ENCODE measurements at places on chromosomes 3 and 15.

DNA sequence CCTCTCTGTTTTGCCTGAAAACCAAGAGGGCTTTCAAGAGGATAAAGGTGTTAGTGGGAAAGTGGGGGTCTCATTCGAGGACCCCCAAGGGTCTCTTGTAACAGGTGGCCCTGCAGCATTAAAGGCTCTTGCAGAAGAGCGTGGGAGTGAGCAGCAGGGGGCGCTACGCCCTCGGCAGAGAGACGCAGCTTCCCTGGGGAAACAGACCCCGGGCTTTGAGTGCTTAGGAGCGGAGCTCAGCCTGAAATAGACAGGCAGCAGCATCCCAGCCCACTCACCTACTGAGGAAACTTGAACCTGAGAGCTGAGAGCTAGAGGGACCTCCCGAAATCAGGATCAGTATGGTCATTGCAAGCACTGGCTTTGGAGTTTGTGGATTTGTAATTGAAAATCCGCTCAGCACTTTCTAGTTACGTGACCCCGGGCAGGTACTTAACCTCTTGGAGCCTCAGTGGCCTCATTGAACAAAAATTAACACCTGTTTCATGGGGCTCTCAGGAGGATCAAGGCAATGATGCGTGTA is 25.7 kb downstream of the RPLP1 start:
- DNase-seq = peak; percentile 40

DNA sequence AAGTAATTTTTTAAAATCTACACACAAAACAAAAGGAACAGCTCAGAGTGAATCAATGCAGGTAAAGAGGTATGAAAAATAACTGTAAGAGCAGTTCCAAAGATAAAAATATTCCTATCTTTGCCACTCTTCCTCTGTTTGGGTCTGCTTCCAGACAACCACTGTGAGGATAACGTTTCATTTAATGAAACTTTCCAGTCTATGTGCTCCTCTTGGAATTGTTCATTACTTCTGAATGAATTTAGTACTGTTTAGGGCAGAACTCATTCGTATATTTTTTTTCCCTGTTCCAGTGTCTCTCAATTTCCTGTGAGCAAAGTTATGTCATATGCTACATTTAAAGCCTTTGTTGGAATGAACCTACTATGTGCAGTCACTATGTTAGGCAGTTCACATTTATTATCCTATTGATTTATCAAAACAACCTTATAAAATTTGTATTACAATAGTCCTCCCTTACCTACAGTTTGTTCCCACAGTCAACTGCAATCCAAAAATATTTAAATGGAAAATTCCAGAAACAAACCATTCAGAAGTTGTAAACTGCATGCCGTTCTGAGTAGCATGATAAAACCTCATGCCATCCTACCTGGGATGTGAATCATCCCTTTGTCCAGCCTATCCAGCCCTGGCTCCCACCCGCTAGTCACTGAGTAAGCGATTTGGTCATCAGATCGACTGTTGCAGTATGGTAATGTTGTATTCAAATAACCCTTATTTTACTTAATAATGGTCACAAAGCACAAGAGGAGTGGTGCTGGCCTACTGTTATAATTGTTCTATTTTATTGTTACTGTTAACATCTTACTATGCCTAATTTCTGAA is 98.1 kb downstream of the TMCC1 start:
- no peak for DNase-seq

DNA sequence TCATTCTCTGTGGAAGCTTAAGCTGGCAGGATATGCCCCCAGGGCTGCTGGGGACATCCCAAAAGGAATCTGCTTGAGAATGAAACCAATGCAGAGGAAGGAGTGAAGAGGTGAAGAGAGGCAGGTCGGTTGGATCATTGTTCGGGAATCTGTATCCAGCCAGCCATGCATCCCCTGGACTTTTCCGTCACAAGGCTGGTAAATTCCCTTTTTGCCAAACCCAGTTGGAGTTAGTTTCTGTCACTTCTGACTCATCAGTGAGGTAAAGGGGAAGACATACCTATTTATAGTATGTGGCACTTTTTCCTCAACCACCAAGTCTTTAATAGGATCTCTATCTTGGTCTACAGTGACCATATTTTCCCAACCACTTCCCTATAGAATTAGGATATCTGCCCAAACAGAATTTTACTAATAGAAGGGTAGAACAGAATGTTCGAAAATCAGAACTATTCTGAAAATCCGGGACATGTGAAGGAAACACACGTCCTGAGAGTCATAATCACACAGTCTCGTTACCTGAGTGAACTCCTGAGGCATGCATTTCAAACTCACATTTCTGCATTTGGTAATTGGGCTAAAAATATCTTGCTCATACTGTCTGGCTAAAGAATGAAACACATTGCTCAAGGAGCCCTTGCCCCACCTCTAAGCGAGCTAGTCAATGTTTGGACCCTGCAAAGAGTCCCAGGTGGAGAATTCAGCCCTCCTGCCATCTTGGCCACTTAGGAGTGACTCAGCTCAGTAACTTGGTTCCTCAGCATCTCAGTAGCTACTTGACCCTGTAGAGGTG is 289.7 kb upstream of the ADAMTS9 start:
- DNase-seq = no peak

DNA sequence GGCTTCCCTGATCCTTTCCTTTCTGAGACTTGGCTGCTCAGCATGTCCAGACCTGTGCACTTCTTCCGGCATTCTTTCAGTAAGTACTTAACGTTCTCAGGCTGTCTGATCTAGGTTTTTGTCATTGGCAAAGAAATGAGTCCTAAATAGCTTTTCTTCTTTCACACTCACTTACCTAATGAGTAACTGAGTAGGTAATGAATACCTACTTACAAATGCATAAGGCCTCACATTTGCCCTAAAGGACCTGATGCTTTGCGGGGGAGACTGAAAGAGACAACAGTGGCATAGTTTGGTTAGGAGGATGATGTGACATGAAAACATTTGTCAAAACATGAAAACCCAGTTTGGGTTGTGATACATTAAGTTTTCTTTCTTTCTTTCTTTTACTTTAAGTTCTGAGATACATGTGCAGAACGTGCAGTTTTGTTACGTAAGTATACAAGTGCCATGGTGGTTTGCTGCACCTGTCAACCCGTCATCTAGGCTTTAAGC is 516.7 kb upstream of the CFAP20DC start:
- no peak for DNase-seq

DNA sequence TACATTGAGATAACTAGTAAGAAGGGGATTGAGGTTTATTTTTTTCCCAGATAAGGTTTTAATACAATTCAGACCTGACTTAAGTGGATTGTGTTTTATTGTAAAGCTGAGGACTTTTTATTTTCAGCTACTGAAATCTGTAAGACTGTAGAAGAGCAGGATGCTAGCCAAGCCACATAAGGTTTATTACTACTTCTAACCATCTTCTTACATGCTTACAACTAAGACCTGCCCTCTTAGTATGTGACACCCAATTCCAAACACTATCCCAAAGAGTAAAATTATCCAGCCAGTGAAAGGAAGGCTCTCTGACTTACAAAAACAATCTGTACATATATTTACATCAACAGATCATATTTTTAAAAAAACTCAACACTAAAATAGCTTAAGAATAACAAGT is 564.5 kb upstream of the NAALADL2 start:
- DNase-seq = no peak

- DNase-seq = no peak
Observed at GRCh38 chr3:130823996-130824395, 69.9 kb upstream of the ATP2C1 start.

- DNase-seq = no peak
Observed at GRCh38 chr3:106401666-106402490, 533.1 kb upstream of the CBLB start.

DNA sequence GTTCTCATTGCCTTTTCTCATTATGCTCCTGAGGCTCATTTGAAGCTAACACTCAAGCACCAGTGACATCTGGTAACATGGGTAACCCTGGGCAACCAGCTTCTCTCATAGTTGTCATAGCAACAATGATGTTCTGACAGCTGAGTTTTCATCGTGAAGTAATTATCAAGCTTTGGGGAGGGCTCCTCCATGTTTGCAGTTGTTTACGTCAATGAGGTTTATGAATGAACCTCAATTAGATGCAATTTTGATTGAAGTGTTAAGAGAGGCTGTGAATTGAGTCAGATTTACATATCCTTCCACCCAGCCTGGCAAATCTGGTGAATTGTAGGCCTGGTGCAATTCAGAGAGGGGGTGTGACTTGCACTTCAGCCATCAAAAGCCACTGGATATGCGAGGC is 119.3 kb upstream of the CHD2 start:
- no peak for DNase-seq

GRCh38 chr3:113405180-113405579 is 36.1 kb downstream of the CFAP44 start:
- DNase-seq = no peak

DNA sequence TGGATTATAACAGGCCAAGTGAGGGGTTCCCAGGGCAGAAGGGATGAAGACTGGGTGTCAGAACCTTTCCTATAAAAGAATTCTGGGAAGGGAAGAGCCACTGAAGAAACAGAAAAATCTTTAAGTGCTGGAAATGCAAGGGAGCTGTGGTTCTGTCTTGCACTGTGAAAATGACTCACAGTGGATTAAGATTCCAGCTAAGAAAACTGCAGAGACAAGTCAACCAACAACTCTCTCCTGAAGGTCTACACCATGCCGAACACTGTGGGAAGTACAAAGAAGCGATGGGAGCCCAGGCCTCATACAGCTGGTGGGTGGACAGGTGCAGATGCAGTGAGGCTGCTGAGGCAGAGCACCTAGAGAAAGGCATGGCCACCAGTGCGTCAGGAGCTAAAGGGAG is 27.7 kb downstream of the ZDHHC3 start:
- no peak for DNase-seq

GRCh38 chr3:128808672-128809071 is 70.7 kb upstream of the ACAD9 start:
- no peak for DNase-seq

- no peak for DNase-seq
Observed at GRCh38 chr3:171982828-171983227, 56.5 kb upstream of the FNDC3B start.

DNA sequence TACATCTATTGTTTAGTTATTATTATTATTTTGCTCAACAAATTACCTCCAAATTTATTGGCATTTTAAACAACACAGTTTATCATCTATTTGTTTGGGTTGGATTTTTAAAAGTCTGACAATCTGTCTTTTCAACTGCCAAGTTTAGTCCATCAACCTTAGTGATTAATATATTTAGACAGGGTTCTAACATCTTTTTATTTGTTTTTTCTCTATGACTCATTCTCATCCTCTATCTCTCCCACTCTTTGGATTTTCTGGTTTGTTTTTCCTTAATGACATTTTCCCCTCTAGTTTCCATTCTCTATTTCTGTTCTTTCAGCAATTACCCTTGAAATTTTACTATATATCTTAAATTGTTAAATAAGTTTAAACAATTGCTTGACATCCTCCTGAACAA is 41.9 kb downstream of the EMC4 start:
- no peak for DNase-seq

DNA sequence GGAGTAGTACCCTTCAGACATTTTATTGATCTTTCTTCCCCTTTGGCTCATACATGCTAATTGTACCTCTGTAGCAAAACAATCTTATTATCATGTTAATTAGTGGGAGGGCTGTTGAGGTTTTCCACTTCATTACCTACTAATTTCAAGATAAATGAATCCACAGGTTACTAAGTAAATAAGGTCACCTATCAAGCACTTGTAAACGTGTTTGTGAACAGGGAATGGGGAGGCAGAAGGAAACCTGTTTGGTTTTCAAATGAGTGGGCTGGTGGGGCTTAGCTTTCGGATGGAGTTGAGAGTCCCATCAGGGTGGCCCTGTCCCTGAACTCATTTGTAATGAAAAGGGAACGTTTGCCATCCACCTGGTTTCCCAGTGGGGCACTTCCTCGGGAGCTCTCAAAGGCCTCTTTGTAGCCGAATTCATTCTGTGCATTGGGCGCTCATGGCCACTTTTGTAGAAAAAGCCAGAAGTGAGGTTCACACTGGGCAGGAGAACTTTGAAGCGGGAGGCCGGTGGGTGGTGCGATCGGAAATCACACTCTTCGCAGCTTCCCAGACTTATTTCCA is 419.8 kb upstream of the NR2F2 start:
- no peak for DNase-seq

GRCh38 chr15:50113992-50114780 is 4.8 kb downstream of the ATP8B4 start:
- DNase-seq = no peak

DNA sequence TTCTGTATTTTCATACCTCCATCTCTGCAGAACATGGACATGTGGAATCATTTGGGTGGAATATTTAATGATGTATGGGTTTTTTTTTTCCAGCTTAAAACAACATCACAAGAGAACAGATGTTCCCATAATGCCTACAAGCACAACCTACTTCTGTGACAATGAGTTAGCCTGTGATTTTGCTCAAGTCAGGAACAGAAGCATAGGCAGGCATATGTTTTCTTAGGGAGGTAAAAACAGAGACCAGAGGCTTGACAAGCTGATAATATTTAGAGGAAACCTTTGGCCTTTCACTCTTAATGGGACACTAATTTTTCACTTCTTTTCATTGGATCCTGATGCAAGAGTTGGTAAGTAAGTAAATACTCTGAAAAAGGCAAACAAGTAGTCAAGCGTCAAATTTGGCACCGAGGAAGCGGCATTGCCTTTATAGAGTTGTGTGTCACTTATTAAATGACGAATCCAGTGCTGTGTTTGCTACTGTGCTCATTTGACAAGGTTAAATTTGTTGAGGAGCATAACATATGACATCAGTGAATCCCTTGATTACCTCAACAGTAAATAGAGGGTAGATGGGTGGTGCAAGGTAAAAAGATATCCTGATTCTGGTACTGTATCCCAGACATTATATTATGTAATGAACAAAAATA is 66.7 kb upstream of the RBMS3 start:
- DNase-seq = no peak

DNA sequence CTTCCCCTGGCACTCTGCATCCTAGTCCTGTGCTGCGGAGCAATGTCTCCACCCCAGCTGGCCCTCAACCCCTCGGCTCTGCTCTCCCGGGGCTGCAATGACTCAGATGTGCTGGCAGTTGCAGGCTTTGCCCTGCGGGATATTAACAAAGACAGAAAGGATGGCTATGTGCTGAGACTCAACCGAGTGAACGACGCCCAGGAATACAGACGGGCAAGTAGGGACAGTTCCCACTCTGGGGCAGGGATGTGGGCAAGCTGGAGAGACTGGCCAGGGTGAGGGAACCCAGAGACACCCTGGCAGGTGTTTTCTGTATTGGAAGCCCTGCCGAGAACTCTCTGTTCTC is 247 bp downstream of the FETUB start:
- DNase-seq = no peak

- peak; percentile 53 for DNase-seq
Observed at GRCh38 chr3:124812291-124813265, 74.6 kb downstream of the ITGB5 start.

- DNase-seq = no peak
Observed at GRCh38 chr3:52839268-52839575, 4.4 kb upstream of the MUSTN1 start.

GRCh38 chr15:69609776-69610175 is 157.2 kb downstream of the RPLP1 start:
- DNase-seq = no peak

GRCh38 chr15:61537337-61537736 is 308.2 kb upstream of the RORA start:
- no peak for DNase-seq

DNA sequence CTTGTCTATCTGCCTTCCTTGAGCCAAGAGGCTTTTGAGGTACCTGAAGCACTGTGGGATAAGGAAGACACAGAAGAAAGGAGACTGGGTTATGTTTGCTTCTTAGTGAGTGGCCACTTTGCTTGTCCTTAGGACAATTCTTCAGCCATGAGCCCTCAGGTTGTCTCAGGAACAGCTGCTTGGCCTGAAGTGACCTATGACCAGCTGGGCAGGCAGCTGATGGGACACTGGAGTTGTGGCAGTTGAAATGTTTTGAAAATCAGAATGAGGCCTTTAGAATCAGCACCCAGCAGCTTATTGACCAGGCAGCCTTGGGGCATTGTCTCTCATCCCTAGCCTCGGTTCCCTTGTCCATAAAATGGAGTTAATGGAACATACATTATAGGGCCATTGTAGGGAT is 37.0 kb downstream of the RBP2 start:
- DNase-seq = no peak

All from hematopoietic multipotent progenitor cell treated with erythropoietin and hydrocortisone succinate and interleukin-3 and kit ligand, for 17 days (in vitro differentiated cells).